ENCODE measurements at places on chromosomes 12 and 14.

GRCh38 chr12:68971404-68971803 lies 38.4 kb upstream of the CPM start:
- DNase-seq: no peak

GRCh38 chr12:73445658-73446324 lies 1091.8 kb upstream of the ATXN7L3B start:
- DNase-seq: no peak

DNA sequence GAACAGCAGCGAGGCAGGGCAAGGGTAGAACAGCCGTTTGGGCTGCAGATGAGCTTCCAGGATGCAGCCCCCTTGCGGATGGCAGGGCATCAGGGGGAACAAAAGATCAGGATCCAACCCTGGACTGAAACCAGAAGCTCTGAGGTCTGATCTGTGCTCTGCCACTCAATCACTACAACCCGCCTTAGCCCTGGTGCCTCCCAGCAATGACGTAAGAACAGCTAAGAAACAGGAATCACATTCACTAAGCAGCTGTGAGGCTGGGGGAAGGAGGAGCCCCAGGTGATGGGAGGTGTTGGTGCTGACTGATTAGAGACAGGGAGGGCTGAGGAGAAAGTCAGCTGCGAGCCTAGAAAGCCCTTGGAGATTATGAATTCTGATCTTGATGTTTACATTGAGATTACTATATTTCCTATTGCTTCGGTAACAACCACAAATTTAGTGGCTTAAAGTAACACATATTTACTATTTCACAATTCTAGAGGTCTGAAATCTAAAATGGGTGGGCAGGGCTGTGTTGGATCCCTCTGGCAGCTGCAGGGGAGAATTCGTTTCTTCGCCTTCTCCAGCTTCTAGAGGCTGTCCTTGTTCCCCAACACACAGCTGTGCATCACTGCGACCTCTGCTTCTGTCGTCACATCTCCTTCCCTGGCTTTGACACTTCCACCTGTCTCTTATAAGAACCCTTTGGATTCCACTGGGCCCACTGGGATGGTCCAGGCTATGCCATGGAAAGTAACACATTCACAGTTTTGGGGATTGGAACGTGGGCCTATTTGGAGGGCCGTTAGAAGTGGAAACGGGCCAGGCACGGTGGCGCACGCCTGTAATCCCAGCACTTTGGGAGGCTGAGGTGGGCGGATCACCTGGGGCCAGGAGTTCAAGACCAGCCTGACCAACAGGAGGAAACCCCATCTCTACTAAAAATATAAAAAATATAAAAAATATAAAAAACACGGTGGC lies 6.1 kb upstream of the CD9 start:
- no peak for DNase-seq

DNA sequence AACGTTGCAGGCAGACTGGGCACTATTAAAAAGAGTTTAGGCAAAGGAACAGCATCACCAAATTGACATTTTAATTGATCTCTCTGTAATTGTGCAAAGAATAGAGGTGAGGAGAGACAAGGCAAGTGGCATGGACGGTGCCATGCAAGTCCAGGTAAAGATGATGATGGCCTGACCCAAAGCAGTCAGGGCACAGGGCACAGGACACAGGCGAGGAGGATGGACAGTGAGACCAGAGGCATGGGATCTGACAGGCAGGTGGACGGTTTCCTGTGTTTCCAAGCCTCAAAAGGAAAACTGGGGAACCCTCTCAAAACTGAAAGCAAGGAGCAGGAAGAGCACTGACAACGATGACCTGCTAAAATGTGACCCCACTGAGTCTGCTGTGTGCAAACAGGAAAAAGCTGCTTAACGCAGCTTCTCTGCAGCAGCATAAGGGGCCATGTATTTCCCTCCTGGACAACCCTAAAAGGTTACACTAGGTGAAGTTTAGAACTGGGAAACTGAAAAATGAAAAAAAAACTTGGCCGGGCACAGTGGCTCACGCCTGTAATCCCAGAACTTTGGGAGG lies 50.9 kb downstream of the CLIP1 start:
- no peak for DNase-seq

GRCh38 chr12:117187421-117187820 lies 2.8 kb downstream of the FBXO21 start:
- DNase-seq: no peak

DNA sequence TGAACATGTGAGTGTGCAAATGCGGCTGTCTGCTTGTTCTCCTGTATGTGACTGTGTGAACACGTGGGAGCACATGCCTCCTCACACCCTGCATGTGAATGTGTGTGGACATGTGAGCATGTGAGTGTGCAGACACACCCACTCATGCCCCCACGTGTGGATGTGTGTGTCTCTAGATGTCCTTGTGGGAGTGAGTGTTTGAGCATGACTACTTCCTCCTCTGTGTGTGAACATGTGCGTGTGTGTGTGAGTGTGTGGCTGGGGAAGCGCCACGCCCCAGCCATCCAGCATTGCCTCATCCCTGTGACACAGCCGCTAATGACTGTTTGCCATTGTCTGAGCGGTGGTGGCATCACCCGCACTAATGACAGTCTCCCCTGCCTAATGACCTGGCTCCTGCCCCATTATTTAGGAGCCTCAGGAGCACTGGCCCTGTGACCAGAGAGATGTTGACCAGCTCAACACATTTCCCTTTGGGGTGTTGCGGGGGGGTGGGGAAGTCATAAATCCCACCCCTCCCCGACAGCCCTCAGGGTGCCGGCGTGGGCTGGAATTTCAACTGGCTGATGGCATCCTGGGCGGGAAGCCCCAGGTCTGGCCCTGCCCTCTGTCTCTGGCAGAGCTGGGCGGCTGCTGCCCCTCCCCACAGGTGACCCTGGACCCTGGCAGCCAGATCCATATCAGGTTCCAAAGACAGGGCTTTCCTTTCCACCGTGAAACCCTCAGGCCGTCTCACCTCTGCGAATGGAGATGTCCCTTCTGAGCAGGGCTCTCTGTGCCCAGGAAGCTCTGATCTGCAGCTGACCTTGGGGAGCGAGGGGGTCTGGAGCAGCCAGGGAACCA lies 11.5 kb upstream of the KRT80 start:
- no peak for DNase-seq

DNA sequence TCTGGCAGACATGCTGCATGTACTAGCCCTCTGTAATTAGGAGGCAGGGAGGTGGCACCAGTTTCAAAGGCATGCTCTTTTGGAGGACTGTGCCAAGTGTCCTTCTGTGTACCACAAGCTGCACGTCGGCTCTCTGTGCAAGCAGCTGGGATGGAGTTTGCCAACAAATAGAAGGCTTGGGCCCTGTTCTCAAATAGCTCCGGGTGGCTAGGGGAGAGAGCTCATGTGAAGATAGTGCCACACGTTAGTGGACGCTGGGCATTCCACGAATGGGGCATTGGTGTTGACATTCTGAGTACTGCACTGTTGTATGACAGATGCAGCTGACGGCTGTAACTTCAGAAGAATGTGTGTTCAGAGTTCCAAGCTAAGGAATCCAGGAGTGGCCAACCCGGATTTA lies 4.4 kb downstream of the AACS start:
- no peak for DNase-seq

Measured in activated CD4-positive, alpha-beta T cell treated with anti-CD3 and anti-CD28 coated beads for 1 hour (primary cell).